ENCODE measurements at places on chromosomes 6 and 20.

DNA sequence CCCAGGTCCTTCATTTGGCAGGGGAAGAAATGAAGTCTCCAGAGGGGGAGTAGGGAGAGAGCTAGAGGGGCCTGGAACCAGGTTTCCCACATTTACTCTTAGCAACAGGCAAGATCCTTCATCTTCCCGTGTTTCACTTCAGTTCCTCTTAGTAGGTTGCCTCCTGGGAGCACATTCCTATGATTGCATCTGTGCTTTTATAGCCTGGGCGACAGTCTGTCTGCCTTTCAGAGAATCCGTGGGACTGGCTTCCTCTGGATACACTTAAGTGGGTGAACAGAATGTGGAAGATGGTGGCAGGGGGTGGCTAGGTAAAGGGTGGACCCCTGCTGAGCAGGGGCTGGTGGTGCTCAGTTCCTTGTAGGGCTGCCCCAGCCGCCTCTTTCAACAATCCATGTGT, 33.4 kb downstream of the STK35 start:
- peak; percentile 57 for DNase-seq

- peak; percentile 46 for DNase-seq
These were observed 54.8 kb upstream of the AKIRIN2 start for GRCh38 chr6:87756858-87757257.

- DNase-seq, result peak; percentile 59
These were observed 119.6 kb downstream of the KIF13A start for GRCh38 chr6:17867880-17868279.

- no peak for DNase-seq
These were observed 145.6 kb upstream of the ID4 start for GRCh38 chr6:19691465-19692167.

DNA sequence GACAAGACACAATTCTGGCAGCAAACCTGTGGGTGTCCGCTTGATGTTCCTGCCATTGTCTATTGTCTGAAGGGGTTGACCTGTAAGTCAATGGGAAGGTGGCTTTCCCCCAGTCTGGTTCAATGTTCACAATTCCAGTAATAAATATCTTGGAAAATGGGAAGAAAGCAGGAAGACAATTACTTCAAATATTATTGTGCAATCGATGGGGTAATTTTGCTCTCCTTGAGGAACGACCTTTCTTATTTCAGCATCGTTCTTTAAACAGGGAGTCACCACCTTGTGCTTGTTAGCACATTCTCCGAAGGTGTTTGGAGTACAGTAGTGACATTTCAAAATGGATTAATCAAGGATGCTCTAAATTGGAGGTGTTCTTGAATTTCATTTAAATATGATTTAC, 136.9 kb downstream of the BTBD3 start:
- DNase-seq, result no peak

DNA sequence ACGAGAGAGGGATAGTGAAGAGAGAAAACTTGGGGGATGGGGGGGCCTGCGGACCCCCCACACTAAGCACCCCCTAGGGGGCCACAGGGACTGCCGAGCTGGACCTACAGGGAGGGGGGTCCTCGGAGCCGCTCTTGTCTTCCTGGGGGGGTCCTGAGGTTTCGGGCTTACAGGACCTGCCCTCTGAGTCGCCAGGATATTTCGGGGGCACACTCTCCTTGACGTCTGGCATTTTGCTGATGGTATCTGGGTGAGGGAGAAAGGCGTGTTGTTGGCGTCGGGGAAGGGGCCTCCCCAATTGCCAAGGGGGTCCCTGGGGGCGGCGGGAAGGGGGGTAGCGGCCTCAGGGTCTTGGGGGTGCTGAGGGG, 516 bp downstream of the TCP11 start:
- DNase-seq, result no peak

- no peak for DNase-seq
These were observed 67.6 kb downstream of the BLOC1S5 start for GRCh38 chr6:7996538-7997111.

DNA sequence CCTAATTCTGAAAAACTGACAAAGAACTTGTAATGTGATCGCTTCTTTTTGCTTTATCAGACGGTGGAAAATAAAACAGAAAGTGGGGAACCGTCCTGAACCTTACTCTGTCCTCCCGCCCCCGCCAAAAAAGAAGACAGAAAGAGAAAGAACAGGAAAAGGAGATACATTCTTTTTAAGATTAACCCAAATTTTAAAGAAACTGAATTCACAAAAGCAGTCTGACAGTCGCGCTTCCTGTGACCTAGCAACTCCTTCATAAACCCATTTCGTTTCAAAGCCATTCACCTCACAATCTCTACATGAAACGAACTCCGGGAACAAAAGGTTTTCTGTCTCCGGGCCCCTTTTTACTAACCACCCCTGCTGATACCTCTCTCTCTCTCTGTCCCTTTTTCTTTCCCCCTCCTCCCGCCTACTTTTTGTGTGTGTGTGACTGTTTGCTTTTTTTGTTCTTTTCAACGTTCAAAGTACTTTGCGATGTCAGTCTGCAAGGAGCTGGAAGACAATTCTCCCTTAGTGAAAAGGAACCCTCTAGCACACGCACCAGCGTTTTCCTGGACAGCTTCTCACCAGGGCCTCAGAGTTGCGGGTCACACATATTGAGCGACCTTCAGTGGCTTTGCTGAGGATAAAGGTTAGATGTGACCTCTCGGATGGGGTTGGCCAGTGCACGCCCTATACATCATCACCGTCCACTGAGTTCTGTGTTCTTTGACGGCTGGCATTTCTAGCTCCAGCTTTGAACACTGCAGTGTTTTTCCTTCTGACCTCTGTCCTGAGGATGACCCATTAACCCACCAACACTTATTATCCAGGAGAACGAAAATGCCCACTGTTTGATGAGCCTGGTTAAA, 530 bp upstream of the NEDD9 start:
- no peak for DNase-seq

GRCh38 chr20:19368351-19368750, 155.9 kb downstream of the SLC24A3 start:
- DNase-seq, result no peak

GRCh38 chr6:71473926-71474325, 185.3 kb downstream of the OGFRL1 start:
- DNase-seq, result peak; percentile 96

DNA sequence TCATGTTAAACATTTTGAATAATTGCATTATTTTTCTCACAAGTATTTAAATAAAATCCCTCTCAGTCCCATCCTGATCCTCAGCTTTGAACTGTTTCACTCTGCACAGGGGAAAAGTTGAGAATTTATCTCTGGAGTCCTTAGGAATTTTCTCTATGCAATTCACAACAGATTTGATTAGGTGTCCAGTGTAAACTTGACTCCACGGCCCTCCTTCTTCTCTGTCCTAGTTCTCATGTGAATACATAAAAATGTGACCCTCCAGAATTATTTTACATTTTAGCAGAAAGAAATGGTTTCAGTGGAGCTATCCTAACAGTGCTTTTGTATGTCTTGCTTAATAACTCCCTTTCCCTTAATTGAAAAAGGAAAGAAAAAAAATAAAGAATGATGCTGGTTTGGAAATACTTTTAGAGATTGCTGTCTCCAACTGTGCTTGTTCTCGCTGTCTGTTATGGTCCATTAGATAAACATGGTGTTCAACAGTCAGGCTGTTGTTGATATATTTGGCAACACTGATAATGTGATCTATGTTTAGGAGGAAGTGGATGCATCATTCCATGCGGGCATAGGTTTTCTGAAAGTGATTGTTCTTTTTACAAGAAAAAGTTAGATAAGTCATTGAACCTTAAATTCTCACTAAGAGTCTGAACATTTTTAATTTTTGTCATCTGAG, 599.4 kb upstream of the CITED2 start:
- DNase-seq, result peak; percentile 93

GRCh38 chr6:148884461-148884860, 137.6 kb downstream of the UST start:
- DNase-seq, result peak; percentile 22

DNA sequence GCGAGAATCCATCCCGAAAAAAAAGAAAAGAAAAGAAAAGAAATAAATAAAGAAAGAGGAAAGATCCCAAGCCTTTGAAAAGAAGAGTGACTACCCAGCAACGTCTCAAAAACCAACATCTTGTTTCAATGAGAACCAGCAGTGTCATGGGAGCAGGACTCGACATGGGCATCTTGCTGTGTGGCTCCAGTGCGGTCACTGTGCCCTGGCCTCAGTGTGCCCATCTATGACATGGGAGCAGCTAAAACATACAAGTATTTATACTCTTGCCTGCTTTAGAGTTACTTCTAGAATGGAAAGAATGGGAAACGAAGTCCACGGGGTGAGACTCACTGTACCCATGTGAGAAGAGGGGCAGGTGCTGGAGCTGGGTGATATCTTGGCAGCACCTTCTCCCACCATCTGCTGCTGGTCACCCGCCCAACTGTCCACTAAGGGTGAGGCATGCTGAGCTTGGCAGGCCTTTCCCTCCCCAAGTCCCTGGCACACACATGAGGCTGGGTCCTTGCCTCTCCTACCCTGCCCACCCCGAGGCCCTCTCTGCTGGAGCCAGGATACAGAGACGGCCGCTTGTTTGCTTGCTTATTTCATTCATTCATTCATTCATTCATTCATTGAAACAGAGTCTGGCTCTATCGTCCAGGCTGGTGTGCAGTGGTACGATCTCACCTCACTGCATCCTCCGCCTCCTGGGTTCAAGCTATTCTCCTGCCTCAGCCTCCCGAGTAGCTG, 77.7 kb downstream of the RIPOR3 start:
- DNase-seq, result no peak

DNA sequence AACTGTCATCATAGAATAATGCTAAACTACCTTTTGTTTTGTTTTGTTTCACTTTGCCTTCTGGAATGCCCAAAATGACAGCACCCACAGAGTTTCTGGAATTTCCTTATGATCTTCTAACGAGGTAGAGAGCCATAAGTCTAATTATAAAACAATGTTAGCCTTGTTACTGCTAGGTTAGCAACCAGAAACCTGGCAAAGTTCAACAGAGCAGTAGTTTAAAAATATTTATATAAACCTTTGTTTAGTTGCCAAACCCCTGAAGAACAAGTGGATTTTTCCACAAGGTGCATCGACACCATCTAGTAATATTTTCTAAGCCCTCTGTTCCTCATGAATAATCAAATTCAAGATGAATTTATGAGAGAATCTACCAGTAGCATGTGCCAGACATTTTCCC, 27.6 kb upstream of the IPCEF1 start:
- no peak for DNase-seq

DNA sequence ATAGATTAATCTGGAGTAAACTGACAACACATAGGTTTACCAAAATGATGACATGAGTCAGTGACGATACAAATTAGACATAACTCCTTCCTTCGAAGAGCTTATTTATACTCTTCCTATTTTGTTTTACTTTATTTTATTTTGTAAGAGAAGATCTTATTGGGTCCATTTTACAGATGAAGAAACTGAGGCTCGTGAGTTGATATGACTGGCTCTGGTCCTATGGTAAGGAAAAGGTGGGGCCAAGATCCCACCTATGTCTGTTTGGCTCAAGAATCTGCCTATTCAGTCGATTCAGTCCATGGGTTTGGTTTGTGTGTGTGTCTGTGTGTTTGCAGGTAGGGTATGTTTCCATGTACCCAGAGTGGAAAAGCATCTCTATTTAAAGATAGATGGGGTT, 8.4 kb upstream of the R3HDML start:
- no peak for DNase-seq
